Islet precursor cell (in vitro differentiated cells): ENCODE measurements at places on chromosomes 1 and 21.

DNA sequence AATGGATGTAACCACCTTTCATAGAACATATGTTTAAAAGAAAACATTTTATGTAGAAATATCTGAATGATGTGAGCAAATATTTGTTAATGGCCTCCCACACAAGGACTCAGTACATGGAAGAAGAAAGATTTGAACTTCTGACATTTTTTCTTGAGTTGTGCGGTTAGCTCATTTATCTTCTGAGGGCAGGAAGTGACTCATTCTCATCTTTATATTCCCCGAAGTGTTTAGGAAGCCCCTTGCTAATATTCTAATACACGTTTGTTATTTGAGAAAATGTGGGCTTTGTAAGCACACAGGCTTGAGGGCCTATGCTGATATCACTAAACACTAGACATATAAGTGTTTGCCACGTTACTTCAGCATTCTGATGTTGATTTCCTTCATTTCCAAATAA is 392.5 kb upstream of the PTBP2 start:
- DNase-seq = no peak

DNA sequence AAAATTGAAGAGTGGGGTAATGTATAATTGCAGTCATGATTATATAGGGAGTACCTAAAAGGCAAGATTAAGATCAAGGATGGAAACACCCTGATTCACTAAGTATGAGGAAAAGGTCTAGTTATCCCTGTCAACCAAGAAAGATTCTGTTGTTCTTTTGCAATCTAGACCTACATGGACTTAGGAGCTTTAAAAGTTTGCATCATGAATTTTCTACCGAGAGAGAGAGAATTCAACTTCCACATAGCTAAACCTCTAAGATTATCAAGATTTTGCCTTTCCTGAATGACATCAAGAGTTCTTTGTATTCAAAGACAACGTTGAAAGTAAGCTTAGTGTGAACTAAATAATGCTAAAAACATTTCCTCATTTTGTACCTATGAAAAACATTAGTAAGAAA is 78.8 kb upstream of the RBM34 start:
- DNase-seq = no peak

DNA sequence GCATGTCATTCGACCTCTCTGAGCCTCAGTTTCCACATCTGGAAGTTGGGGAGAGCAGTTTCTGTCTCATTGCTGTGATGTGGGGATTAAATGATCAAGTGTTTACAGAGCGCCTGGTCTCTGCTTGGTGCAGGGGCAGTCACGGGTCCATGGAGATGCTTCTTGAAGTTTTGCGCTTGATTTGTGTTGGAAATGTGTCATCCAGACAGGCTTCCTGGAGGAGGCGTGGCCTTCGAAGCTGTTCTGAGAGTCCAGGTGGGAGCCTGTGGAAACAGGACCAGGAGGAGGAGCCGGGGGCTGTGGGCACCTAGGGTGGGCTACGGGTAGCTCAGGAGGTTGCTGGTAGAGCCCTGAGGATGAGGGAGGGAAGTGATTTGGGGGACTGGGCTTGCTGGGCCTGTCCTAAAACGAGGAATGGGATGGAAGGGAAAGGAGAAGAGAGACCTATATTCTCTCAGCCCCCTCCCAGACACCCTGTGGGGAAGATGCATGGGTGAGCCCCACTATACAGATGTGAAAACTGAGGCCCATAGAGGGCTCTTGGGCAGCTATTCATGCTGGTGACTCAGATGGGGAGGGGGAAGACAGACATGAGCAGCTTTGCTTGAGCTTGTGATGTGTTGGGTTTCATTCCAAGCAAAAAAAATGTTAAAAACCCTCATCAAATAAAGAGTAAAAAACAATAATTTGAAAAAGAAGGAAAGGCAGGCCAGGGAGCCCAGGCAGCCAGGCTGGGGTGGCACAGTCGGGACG is 107.2 kb upstream of the WNT4 start:
- DNase-seq = no peak

DNA sequence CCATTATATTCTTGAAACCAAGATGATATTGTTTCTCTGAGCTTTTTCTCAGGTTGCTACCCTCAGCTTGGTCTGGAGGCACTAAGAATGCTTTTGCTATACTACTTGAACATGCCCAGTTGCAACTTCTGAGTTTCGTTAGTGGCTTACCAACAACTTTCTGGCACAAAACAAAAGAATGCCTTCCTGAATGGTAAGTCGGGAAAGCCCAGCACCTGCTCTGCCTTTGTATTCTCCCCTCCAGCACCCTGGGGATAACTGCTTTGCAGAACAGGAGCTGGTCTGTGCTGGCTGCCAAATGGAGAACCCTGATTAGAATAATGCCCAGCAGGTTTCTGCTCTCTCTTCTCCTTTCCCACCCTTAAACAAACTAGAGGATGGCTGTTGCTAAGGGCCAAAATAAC is 149.3 kb downstream of the TGFB2 start:
- peak; percentile 53 for DNase-seq

- peak; percentile 84 for DNase-seq
Observed at GRCh38 chr1:156656806-156657740, 15.2 kb downstream of the BCAN start.
